ENCODE measurements at places on chromosomes 16 and 17.

- DNase-seq: no peak
Observed at GRCh38 chr16:85612801-85613603, at the start of gene GSE1. Gene GSE1 (plus strand): TSS chr16:85613322. CDS start chr16:85613392, 70 bp downstream.

DNA sequence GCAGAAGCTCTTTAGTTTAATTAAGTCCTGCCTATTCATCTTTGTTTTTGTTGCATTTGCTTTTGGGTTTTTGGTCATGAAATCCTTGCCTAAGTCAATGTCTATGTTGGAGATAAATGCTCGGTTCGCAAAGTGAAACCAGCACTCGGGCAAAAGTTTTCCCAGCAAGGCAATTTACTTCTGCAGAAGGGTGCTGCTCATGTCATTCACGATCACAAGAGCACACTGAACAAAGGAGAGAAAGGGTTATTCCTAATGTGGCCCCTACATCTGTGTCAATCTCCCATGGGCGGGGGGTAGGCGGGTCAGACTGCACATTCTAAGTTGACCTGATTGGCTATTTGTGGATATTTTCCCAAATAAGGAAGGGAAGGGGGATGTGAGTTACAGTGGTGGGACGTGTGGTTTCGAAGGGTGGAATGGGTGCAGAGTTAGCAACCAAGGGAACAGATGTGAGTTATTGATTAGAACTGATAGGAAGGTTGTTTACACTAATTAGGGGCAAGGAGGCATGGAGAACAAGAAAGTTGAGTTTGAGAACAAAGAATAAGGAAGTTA, 23.0 kb downstream of the ATF7IP2 start:
- no peak for DNase-seq

GRCh38 chr17:16873174-16874035, 98.5 kb downstream of the TNFRSF13B start:
- no peak for DNase-seq

DNA sequence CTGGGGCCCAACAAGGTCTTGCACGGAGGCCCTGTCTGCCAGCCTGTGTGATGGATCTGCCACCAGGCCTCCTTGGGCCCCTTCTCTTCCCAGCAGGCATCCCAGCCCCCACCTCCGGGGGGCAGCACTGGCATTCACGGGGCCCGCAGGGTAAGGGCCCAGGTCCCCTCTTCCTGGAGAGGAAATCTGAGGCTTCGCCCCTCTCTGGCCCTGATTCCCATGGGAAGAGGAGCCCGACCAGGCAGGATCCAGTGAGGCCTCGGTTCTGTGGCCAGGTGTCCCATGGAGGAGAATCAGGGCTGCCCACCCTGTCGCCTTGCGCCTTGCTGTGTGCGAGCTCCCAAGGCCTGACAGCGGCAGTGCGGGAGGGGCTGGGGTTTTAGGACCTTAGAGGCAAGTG, 48.4 kb downstream of the PDPK1 start:
- DNase-seq: no peak

- no peak for DNase-seq
Observed at GRCh38 chr16:84851192-84852127, 31.7 kb downstream of the CRISPLD2 start.

GRCh38 chr17:21549107-21549687, 143.1 kb upstream of the KCNJ18 start:
- DNase-seq: no peak

GRCh38 chr17:17702449-17703139, 21.3 kb downstream of the RAI1 start:
- no peak for DNase-seq

DNA sequence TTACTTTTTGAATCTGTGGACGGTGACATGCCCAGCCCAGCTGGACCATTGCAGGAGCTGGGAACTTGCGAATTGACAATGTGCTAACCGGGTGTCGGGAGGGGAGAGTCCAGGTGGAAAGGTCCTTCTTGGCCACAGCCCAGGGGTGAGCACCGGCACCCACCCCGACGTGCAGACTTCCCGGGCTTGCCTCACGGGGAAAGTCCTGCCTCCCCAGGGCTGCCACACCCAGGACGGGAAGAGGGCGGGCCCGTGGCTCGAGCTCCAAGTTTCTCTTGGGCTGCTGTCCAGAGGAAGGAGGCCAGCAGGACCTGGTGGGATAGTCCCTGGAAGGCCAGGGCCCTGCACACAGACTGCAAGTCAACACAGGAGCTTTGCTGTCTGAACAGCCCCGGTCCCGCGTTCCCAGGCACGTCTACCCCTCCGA, 17.7 kb downstream of the CARD14 start:
- DNase-seq: no peak

DNA sequence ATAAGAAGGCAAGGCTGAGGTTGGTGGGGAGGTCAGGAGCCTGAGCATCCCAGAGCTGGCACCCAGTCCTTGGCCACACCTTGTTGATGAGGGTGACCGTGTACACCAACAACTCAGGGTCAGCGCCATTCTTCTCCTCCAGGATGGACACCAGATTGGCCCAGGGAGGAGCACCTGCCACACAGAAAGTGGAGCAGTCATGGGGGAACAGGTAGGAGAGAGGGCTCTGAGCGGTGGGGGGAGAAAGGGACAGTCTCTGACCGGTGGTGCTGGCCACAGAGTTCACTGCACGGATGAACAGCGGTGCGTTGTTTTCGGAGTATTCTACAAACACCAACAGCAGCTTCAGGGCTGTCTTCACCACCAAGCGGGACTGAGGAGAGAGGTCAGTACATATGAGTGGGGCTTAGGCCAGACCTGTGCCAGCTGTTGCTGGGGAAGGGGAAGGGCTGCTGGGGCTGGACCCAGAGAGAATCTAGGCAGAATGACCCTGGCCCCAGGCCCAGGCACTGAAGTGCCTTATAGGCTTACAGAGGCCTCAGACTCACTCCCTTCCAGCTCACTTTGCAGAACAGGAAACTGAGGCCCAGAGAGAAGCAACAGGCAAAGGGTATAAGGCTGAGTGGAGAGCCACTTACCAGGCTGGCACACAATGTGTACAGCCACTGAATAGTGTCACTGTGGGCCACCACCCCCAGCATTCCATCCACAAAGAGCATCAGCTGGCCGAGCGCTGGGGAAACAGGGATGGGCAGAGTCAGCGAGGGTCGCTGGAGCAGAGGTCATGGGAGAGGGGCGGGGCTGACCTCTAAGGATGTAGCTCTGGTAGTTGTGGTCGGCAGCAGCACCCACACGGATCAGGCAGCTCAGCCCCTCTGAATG, 9.6 kb downstream of the FHOD1 start:
- no peak for DNase-seq

DNA sequence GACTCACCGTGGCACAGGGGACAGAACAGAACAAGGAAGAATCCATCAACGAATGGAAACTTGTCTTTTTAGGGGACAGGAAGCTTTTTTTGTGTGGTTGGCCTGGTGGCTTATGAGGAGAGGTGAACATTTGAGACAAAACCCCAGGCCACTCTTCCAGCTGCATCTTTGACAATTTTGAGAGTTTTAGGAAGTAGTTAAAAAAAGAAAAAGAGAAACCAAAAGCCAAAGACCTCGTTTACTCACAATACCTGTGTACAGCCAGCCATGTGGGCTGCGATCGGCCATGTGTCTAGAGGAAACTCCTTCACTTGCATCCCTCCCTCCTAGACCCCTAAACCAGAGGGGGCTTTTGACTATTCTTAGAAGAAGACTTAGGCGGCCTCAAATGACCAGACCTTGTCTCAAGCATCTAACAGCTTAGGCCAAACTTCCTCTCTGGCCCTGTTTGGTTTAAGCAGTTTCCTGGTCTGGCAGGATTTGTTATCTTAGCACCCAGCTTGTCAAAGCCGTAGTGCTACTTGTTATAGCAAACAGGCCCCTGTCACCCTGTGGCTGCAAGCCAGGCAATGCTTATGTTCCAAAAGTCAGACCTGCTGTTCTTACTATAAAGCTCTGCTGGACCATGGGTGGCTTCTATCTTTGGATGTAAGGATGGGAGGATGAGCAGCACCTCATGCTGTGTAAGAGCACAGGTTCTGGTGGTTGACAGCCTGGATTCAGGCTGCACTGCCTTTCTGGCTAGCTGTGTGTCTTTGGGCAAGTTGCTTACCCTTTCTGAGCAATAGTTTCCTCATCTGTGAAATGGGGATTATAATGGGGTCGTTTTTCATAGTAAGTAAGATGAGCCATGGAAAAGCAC, 17.7 kb downstream of the KSR1 start:
- DNase-seq: no peak

DNA sequence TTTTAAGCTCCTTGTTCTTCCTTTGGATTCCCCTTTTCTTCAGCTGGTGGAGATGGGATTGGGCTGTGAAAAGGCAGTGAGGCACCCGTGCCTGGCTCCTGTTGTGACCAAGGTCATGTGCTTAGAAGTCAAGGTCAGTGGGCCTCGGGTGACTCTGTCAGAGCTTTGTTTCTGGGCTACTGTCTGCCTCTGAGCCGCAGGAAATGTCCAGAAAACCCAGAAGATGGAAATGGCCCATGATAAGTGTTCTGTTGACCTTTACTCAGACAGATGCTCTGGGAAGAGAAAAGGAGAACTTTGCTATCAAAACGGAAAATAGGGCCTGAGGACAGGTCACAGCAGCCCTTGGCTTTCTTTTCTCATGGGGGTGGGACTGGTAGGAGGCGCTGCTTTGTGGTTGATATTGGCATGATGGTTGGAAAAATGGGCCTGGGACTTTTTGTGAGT, 2.9 kb downstream of the ABCC1 start:
- DNase-seq: no peak

DNA sequence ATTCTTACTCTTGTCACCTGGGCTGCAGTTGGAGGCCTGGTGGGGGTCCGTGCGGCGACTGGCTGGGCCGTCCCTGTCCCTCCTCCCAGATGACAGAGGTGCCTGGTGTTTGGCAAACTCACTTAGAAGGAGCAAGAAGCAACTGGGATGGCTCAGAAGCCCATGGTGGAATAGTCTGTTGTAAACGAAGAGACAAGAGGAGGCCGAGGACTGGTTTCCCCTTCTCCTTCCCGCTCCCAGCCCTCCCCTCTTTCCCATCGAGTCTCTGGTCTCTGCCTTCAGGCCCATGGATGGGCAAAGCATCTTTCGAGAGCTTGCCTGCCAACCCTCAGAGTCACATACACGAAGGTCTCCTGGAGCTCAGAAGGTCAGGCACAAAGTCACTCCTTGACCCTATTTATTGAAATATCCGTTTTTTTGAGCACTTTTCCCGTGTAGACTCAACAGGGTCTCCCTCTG, 364.4 kb downstream of the SEC14L1 start:
- DNase-seq: no peak

DNA sequence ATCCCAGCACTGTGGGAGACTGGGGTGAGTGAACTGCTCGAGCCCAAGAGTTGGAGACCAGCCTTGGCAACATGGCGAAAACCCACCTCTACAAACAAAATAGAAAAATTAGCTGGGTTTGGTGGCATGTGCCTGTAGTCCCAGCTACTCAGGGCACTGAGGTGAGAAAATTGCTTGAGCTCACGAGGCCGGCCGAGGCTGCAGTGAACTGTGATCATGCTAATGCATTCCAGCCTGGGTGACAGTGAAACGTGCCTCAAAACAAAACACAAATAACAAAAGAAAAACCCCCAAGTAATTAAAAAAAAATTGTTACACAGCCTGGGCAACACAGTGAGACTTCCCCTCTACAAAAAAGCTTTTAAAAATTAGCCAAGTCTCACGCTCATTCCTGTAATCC, 5.0 kb downstream of the CCDC47 start:
- DNase-seq: no peak

DNA sequence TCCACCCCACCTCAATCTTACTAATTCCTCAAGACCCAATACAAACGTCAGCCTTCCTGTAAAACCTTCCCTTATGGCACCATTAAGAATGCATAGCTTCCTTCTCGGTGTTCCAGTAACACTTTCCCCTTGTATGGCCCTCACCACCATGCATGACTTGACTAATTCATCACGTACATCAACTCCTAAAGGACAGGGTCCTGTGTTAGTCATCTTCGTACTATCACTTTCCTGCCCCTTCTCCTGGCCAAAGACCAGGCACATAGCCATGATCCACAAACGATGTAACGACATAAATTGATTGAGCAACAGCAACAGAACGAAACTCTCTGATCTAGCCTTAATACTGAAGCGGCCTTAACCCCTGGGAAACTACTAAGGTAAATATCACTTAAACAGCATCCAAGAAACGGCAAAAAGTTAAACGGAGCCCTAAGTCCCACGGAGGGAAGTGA, 612 bp downstream of the PSMD12 start:
- DNase-seq: no peak

DNA sequence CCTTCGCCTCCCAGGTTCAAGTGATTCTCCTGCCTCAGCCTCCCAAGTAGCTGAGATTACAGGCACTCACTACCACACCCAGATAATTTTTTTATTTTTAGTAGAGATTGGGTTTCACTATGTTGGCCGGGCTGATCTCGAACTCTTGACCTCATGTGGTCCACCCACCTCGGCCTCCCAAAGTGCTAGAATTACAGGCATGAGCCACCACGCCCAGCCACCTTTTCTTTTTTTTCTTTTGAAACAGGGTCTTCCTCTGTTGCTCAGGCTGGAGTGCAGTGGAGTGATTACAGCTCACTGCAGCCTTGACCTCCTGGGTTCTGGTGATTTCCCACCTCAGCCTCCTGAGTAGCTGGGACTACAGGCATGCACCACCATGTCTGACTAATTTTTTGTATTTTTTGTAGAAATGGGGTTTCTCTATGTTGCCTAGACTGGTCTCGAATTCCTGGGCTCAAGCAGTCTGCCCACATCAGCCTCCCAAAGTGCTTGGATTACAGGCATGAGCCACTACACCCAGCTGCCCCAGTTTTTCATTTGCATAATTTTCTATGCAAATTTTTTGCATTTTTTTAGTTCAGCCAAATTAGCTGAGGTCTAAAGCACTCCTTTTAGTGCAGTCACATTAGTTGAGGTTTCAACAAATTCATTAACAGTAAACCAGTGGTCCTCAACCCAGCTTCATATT, 11.3 kb downstream of the WWP2 start:
- DNase-seq: no peak

DNA sequence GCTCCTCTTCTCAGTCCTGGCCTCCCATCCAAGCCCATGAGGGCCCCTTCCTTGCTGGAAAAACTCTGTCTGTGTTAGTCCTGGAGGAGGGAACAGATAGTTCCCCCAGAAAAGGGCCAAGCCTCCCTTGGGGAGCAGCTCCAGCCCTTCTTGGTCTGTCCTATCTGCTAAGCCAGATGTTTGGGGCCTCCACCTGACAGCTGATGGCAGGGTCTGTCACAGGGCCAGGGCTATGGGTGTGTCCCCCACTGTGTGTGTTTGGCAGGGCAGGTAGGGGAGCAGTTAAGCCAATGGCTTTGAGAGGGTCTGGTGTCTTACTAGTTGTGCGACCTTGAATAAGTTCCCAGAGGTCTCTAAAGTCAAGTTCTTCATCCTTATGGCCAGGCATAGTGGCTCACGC, 13.6 kb upstream of the SLC4A1 start:
- no peak for DNase-seq

- DNase-seq: no peak
Observed at GRCh38 chr17:64785011-64785421, 122.9 kb upstream of the SMURF2 start.
